ENCODE measurements at places on chromosomes 2 and 18. TPM values are rescaled to one million over a fixed set of nuclear protein-coding genes. Genes with fewer than 3 reads are reported as not detected.

Gene ANO7
- 0.81 TPM for total RNA-seq

Gene GRB14
- 22.1 TPM for total RNA-seq

Gene OSGEPL1
- total RNA-seq, result 8.7 TPM

Gene IL36G
- not detected for total RNA-seq

Gene RETSAT
- 44.8 TPM for total RNA-seq

Gene HAUS1
- total RNA-seq, result 7.1 TPM

Gene FSHR
- 0.14 TPM for total RNA-seq

Gene NCKAP1
- 135 TPM for total RNA-seq

Gene DSEL
- 2.1 TPM for total RNA-seq

Gene LAMA3
- 4.1 TPM for total RNA-seq

Gene EHD3
- 27.9 TPM for total RNA-seq

Gene CDK5R2
- total RNA-seq, result not detected

Gene SPP2
- not detected for total RNA-seq

Gene CXCR4
- 3.1 TPM for total RNA-seq

Gene TXNL4A
- total RNA-seq, result 90.8 TPM

Gene PLCL1
- 96.2 TPM for total RNA-seq

Gene IHH
- total RNA-seq, result not detected

Gene TRIM54
- total RNA-seq, result 282 TPM

Gene C2orf81
- 1.1 TPM for total RNA-seq

Gene PARD3B
- 7.8 TPM for total RNA-seq

Gene COLEC11
- total RNA-seq, result 1.9 TPM

Gene GREB1
- 11.4 TPM for total RNA-seq

Gene CGREF1
- 0.84 TPM for total RNA-seq

Gene SAG
- not detected for total RNA-seq

Gene MCFD2
- 66.1 TPM for total RNA-seq

Gene MC4R
- not detected for total RNA-seq

Gene SGPP2
- total RNA-seq, result 19.0 TPM

Gene RESP18
- not detected for total RNA-seq

Gene CCL20
- total RNA-seq, result not detected

Gene ZSWIM2
- not detected for total RNA-seq

Gene UGT1A4
- total RNA-seq, result not detected

Gene HTR2B
- total RNA-seq, result not detected

Gene PDE1A
- 14.6 TPM for total RNA-seq

Gene SIX2
- 0.65 TPM for total RNA-seq

Gene MCM6
- total RNA-seq, result 5.8 TPM

Gene KRTCAP3
- 0.60 TPM for total RNA-seq

Gene MRPL33
- total RNA-seq, result 360 TPM

Gene IL1B
- not detected for total RNA-seq
